ENCODE measurements at places on chromosomes 2 and 18.

- DNase-seq: no peak
Observed at GRCh38 chr2:221450280-221450679, 121.8 kb downstream of the EPHA4 start.

DNA sequence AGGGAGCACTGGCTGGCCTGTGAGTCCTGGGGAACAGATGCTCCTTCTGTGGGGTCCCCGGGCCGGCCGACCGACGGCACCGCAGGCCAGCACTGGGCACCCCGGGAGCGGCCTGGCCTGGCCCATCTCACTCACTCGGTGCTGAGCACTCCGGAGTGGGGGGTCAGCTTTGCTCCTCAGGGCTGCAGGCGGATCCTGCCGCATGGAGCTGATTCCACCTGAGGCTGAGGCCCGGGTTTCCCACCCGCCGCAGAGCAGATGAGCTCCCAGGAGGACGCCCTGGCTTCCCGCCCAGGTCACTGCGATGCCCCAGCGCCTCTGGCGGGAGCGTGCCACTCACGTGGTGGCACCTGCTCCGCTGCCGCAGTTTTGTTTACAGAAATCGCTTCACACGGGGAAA lies 418.6 kb downstream of the GALR1 start:
- DNase-seq: no peak

GRCh38 chr2:174595116-174595809 lies 2.3 kb downstream of the WIPF1 start:
- DNase-seq: no peak

- DNase-seq: no peak
Observed at GRCh38 chr2:151481744-151482143, 72.0 kb downstream of the RIF1 start.

GRCh38 chr2:228597032-228597431 lies 415.5 kb upstream of the SPHKAP start:
- DNase-seq: no peak

GRCh38 chr2:234331966-234332365 lies 164.9 kb downstream of the ARL4C start:
- no peak for DNase-seq

- DNase-seq: no peak
Observed at GRCh38 chr2:224027070-224027469, 12.0 kb downstream of the SERPINE2 start.

DNA sequence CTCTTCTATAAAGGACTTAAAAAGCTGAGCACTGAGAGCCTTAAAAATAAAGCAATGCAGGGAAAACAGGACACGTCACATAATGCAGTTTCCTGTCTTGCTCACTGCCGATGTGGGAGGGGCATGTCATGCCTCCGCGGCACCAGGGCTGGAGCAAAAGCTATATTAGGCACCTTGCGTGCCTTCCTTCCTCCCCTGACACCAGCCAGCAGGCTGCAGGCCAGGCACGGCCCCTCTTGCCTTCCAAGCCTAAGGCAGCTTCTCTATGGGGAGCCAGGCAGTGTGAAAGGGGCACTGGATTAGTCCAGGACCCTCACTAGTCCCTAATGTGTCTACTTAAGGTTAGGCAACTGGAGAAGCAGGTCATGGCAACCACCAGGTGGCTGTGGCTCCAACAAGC lies 26.3 kb downstream of the MRPL35 start:
- DNase-seq: no peak

DNA sequence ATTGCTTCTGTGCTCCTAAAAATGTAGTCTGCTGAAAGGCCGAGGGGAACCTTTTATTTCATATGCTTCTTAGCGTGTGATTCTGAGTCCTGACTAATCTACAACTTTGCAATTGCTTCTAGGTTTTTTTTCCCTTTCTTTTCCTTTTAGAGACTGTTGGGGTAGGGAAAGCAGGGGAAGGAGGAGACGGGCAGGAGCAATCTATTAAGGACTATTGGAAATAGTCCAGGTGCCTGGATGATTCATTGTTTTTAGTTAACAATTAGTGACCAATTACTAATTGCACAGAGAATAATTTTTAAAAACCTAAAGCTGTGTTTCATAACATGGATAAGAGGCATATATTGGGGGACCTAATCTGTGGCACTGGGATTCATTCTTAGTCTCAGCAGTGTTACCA lies 49.4 kb upstream of the STON1 start:
- no peak for DNase-seq

DNA sequence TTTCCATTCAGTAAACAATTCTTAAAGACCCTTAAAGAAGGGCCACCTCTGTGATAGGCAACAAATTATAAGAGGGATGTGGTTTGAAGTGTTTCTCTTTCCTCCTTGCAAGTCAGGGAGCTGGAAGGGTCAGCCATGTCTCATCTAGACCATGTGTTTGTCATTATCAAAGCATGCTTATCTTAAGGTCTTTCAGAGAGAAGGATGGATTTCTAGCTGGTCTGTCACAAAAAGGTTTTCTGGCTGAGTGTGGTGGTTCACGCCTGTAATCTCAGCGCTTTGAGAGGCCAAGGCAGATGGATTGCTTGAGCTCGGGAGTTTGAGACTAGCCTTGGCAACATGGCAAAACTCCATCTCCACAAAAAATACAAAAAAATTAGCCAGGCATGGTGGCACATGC lies 59.2 kb upstream of the PEX13 start:
- DNase-seq: no peak

- no peak for DNase-seq
Observed at GRCh38 chr2:143397884-143398614, 268.8 kb downstream of the ARHGAP15 start.

GRCh38 chr2:113822087-113822815 lies 65.8 kb upstream of the SLC35F5 start:
- DNase-seq: no peak

DNA sequence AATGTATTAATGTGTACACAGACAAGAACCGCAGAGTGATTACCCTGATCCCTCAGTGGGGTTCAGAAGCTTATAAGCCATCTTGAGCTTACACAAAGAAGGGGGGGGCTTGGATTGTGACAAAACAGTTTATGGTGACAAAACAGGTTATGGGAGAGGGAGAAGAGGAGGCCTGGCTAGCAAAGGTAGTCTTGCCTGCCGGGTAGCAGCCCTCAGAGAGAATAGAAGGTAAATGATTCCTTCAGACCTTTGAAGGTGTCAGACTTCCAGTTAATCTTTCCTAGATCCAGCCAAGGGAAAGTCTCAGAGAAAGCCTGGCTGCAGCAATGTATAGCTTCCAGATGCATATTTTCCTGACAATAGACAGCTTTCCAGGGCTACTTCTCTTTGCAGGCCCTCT lies 44.6 kb upstream of the RAPH1 start:
- DNase-seq: no peak

DNA sequence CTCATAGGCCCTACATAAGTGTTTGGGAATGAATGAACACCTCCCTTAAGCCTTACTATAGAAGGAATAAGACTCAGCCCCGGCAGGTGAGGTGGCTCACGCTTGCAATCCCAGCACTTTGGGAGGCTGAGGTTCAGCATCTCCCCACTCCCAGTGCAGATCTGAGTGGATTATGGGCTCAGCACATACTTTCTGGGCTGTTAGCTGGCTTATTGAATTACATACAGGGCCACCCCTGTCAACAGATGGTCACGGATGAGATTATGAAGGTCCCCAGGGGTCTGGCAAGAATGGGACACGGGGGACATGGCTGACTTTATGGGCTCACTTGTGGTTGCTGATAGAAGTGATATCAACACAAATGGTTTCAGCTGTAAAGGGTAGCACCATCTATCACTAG lies 322.3 kb downstream of the TSN start:
- no peak for DNase-seq

- no peak for DNase-seq
Observed at GRCh38 chr2:158013891-158014290, 87.8 kb upstream of the UPP2 start.
